Activated CD4-positive, alpha-beta T cell treated with anti-CD3 and anti-CD28 coated beads, Interleukin-2, amount 10 ng/mL, durations not matched to agents 24 days and 14 days (primary cell): ENCODE measurements at places on chromosomes 12 and 14.

DNA sequence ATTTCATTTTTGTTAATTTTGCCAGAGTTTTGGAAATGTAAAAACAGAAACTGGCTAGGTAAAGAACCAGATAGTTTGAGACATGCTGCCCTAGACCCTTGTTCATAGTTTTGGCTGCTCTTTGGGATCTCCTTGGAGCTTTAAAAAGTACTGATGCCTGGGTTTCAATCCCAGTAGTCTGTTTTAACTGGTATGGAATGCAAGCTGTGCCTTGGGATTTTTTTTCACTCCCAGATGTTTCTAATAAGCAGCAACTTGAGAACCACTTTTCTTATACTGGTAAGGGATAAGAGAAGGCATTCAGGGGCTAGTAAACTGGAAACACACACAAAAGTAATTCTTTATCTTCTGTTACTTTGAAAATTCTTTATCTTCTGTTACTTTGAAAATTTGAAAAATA is 18.8 kb downstream of the SLC35F4 start:
- H3K4me3 ChIP-seq, result no peak overlapping the region
- H3K27me3 ChIP-seq, result no peaks in the 10 kb centered on the region
- no peak overlapping the region for H3K27ac ChIP-seq
- no peaks in the 10 kb centered on the region for H3K4me1 ChIP-seq

DNA sequence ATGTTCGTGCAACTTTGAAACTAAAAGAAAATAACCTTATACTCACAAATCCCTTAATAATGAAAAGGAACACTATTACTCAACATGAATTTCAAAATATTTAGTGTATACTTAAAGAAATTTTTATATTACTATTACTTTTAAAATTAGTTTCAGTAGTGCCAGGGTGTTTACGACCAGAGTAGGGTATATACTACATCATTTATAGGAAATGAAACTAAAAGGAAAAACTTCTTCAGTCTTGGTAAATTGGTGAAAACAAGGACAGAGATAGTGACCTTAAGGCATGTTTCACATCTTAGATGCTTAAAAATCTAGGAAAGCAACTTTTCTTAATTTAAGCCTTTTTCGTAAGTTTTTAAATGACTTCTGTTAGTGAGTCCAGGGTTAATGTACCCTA is 4.5 kb downstream of the USP15 start:
- H3K4me3 ChIP-seq, result peak overlapping the region; percentile 84
- H3K4me1 ChIP-seq, result peaks cover 50% of the 10 kb centered on the region
- H3K27ac ChIP-seq, result peak overlapping the region; percentile 89
- no peaks in the 10 kb centered on the region for H3K27me3 ChIP-seq
- no peak for DNase-seq
- H3K36me3 ChIP-seq, result peaks cover 25% of the 10 kb centered on the region

DNA sequence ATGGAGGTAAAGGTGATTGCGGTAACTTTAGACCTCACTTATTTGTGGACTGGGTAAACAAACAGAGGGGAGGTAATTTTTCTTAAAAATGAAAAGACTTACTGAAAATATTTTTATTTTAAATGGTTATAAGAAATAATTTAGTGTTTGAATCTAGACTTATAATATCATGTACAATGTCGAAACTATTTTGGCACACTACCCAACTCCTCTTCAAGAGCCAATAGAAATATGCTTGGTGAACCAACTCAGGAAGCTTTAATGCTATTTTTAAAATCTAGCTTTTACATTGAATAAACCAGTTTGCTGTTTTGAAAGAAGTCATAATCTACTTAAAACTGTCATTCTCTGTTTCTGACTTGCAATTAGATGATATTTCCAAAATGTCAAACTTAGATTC is 175.8 kb upstream of the NPAS3 start:
- H3K4me1 ChIP-seq, result no peaks in the 10 kb centered on the region
- DNase-seq, result no peak
- H3K27me3 ChIP-seq, result no peaks in the 10 kb centered on the region
- H3K36me3 ChIP-seq, result no peaks in the 10 kb centered on the region

DNA sequence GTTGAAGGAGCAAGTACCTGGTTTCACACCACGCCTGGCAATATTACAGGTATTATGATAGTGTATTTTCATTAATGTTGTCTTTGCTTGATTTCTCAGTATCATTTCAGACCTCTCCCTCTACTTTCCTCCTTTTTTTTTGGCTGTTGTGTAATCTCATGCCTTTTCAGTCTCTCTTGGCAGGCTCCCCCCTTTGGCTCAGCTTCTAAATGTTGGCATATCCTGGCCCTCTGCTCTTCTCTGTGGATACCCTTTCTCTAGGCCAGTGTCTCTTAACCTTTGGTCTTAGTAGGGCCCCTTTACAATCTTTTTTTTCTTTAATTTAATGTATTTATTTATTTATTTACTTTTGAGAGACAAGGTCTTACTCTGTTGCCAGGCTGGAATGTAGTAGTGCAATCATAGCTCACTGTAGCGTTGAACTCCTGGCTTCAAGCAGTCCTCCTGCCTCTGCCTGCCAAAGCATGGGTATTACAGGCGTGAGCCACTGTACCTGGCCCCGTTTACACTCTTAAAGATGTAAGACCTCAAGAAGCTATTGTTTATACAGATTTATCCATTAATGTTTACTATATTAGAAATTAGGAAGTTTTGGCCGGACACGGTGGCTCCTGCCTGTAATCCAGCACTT is 12.8 kb downstream of the MTHFD1 start:
- peaks cover 44% of the 10 kb centered on the region for H3K36me3 ChIP-seq
- no peak overlapping the region for H3K27ac ChIP-seq
- H3K4me1 ChIP-seq, result peaks cover 17% of the 10 kb centered on the region
- no peak for DNase-seq
- H3K4me3 ChIP-seq, result no peak overlapping the region

- no peaks in the 10 kb centered on the region for H3K36me3 ChIP-seq
- H3K4me1 ChIP-seq, result no peaks in the 10 kb centered on the region
- H3K4me3 ChIP-seq, result no peak overlapping the region
- no peak for DNase-seq
Observed at GRCh38 chr14:23645812-23646647, 9.9 kb downstream of the DHRS2 start.
